ENCODE measurements at places on chromosomes 7 and 10.

DNA sequence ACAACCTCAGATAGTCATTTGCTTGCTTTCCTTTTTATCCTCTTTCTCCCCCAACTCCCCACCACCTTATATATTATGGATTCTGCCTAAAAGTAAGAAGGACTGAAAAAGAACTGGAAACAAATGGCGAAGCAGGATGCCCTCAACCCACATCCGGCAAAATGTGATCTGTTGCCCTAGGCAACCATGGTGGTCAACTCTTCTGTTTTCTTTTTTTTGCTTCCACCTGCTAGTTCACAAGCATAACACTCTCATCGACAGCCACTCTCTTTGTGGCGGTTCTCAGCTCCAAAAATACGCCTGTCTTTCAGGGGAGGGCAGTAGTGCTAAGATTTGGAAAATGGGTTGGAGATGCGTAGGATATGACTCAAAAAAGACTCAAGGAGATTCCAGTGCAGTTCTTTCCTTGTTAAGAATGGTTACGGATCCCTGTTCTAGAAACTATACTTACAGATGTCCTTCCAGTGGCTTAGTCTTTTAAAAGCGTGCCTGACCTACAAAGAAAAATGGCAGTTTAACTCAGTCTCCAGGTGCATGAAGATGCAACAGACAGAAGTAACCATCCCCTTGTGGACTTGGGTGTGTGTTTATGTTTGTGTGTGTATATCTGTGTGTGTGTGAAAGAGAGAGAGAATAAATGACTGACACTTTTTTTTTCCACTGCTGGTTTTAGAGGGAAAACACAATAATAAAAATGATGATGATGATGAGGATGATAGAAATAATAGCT, 10.7 kb downstream of the APBB1IP start:
- peak; percentile 87 for DNase-seq

DNA sequence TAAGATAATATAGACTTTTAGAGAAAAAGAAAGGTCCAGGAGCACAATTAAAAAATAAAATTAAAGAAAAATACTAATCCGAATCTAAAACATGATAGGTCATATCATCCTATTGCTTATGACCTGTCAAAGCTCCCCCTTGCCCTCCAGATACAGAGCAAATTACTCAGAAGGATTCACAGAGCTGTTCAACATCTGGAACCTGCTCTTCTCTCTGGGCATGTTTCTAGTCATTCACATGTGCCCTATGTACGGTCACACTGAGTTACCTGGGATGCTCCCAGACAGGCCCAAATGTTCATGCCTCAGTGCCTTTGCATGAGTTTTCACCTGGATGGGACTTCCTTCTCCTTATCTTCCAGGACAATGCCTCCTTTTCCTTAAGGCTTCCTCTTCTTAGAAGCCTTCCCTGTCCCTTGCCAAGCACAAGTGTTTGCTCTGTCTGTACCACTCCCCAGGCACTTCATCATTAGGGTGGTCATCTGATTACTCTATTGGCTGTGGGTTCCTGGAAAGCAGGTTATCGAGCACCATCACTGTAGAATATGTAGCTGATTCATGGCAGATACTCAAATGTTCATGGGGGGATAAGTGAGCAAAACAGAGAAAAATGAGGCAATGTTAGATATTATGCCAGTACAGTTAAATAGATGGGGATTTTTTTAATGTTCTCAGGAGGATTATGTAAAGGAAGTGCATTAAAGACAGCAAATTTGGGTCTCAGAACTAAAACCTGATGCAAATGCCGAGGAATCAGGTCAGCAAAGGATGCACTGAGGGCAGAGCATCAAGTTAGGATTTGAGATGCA, 12.0 kb upstream of the AOAH start:
- DNase-seq: no peak

- no peak for DNase-seq
Measured at GRCh38 chr10:48572414-48572813, 32.5 kb downstream of the ARHGAP22 start.

DNA sequence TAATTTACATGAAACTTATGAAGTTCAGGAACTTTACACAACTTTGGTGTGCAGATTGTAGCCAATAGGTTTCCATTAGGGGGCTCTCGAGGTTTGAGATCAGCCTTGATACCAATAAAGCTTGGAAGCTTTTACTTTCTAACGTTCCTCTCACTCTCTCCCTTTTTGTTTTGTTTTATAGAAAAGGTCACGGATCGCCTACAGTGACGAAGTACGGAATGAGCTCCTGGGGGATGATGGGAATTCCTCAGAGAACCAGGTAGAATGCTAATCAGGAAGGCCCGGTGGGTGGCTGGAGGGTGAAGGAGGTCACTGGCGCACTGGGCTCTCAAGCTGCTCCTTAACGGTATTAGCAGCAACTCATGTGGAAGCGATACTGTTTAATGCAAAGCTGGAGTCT, 79.9 kb downstream of the VTI1A start:
- no peak for DNase-seq

DNA sequence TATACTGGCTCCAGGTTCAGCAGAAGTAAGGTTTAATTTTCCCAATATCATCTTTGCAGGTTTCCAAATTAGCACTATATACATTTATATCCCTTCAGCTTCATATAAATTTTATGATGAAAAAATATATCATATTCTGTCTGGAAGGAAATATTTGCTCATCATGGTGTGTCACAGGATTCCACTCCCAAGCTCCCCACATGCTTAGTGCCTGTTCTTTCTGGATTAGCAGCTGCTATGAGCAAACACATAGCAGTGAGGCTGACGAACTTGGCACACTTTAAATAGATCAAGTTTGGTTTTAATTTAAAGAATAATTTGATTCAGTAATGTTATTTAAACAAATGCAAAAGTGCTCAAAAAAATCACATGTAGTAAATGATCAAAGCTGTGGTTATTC, 251.9 kb downstream of the AGMO start:
- no peak for DNase-seq

DNA sequence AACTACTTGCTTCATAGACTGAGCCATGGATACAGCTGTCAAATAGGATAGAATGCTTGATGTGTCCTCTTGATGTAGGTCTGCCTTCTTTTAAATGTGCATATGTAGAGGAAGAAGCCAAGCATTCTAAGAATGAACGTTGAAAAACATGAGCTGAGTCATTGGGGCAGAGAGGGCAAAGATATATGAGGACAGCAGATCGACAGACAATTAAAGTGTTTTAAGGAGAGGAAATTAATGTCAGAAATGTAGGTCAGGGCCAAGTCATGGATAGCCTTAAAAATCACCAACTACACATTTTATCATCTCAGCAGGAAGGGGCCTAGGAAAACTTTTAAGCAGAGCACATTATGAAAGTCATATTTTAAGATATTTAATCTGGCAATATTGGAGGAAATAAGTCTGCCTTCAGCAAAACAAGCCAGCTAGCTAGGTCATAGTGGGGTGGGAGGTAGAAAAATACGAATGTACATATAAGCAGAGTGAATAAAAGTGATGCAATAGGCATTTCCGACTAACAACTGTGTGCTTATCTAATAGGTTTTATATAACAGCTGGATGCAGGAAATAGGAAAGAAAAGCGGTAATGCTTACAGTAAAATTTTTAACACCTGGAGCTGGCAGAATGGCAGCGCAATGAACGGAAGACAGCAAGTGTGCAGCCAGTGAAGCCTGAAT, 638.3 kb upstream of the TPK1 start:
- DNase-seq: no peak

- DNase-seq: no peak
Measured at GRCh38 chr7:139078911-139079310, 30.6 kb downstream of the ZC3HAV1 start.

- DNase-seq: no peak
Measured at GRCh38 chr7:132077971-132078685, 498.1 kb downstream of the PLXNA4 start.

DNA sequence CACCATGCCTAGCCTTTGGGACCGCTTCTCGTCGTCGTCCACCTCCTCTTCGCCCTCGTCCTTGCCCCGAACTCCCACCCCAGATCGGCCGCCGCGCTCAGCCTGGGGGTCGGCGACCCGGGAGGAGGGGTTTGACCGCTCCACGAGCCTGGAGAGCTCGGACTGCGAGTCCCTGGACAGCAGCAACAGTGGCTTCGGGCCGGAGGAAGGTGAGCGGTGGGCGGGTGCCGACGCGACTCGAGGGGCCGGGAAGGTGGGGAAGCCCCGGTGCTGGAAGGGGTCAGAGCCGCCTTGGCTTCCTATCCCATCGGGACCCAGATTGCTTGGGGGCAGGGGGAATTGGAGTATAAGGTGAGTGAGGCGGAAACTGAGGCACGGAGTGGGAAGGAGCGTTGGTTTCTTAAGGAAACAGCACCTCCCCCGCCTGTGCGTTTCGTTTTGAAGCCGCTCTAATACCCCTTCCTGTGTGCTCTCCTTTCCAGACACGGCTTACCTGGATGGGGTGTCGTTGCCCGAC, 547 bp downstream of the DDIT4 start:
- DNase-seq: no peak

GRCh38 chr10:121926671-121927317, 1.0 kb downstream of the ATE1 start:
- DNase-seq: no peak

DNA sequence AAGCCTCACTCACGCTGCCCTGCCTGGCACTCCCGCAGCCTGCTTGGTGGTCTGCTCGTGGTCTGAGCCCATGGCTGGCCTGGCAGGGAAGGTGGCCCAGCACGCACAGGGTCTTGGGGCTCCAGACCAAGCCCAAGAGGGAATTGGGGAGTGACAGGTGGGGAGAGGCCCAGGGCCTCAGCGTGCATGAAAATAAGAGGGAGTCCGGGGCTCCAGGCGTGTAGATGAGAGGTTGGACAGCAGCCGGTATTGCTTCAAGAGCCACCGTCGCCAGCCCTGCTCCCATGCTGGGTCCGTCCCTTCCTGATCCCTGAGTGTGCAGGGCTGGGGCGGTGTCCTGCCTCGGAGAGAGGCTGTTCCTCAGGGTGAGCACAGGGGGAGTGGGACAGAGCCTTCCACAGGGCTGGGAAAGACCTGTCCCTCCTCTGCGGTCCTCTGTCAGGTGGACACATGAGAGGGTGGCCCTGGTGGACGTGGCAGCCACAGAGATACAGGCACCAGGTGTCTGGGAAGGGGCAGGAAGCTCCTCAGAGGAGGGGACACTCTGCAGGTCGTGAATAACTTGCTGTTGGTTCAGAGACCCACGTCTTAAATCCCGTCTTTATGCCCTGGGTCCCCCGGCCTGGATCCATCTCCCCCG, 113.1 kb downstream of the INPP5A start:
- DNase-seq: no peak

DNA sequence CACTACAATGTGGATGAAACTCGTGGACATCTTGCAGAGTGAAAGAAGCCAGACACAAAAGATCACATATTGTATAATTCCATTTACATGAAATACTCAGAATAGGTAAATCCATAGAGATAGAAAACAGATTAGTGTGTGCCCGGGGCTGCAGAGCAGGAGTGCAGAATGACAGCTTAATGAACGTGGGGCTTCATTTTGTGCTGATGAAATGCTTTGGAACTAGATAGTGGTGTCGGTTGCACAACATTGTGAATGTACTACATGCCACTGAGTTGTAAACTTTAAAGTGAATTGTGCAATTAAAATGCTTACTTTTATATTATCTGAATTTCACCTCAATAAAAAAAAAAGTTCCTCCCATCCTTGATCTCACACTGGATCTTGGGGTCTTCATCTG, 31.8 kb upstream of the CARD11 start:
- no peak for DNase-seq

DNA sequence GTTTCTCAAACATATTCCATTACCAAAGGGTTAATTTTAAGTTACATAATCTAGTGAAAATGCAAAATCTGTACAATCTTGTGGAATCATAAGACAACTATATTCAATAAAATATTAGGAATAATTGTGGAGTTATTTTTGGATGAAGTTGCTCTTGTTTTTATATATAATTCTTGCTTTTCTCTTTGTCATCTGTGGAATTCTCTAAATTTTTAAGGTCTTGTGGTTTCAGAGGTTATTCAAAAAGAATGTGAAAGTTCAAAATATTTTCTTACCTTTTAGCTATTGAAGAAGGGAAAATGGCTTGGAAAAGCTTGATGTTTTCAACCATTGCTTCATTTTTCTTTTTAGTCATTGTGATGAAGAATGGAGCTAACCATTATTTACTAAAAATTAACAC, 552.1 kb downstream of the TFEC start:
- no peak for DNase-seq

DNA sequence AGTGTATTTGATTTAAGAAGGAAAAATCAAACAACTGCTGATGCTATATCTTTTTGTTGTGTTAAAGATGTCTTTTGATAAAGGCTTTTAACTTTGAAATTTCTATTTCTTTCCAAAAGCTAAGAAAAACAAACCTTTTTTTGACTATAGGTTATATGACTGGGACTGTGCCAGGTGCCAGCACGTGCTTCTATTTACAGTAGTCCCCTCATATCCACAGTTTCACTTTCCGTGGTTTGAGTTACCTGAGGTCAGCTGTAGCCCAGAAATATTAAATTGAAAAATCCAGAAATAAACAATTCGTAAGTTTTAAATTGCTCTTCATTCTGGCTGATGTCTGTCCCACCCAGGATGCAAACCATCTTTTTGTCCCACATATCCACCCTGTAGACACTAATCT, 104.3 kb downstream of the BBS9 start:
- no peak for DNase-seq

- no peak for DNase-seq
Measured at GRCh38 chr7:36986511-36986933, 262.2 kb upstream of the AOAH start.

GRCh38 chr10:103783681-103784080, 71.7 kb downstream of the SH3PXD2A start:
- no peak for DNase-seq

DNA sequence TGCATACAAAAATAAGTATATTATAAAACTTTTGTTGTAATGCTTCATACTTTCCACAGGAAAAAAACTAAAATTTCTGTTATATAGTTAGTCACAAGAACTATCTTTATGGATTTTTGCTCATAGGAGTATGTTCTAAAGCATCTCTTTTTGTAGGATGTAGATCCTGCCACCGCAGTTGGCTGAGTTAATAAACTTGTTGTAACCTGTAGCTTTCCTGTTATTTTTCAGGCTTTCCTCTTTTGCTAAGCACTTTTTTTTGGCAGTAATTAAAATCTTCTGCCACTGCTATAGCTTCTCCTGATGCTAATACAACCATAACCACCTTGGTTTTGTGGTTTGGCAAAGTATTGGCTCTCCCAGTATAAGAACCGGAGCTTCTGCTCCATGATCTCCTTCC, 60.3 kb downstream of the WNT2 start:
- DNase-seq: no peak

DNA sequence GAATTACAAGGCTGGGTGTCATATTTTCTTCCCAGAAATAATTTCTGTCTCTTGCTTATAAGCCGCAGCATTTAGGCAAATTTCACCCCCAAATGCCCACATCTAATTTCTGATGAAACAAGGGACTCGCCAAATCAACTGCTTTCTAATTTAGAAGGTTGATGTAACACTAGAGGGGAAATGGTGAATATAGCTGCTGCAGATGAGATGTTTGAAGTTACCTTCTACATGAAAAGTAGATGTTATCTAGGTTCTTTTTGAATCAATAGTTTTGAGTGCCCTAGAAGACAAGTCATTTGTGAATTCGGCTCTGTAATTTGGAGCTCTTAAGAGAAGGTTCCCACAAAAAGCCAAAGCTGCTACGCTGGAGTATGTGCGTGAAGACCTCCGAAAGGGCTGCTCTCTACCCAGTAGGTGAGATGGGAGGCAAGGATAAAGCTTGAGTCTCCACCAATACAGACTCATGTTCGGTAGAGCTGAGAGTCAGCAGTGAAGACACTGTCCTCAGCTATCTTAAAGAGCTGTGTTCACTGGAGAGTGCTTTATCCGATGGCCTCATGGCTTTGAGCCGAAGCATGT, 99.5 kb downstream of the FANK1 start:
- DNase-seq: no peak

All from T-helper 2 cell (primary cell).